ENCODE measurements at places on chromosomes 3 and 15.

DNA sequence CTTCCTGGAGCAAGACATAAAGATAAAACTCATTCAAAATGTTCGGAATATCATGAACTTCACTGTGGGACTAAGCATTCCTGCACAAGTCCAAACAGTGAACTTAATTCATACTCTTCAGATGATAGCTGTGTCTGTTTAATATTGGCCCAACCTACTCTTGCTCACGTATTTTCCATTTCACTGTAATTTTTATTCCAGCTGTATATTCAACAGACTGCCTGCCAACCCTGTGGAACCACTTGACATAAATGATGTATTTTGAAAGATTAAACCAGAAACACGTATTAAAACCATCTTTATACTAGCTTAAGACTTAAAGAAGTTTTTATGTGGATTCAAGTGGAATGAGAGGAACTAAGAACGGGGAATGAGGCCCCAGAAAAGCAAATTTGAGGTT is 172.5 kb downstream of the TMEM108 start:
- no peak for DNase-seq

DNA sequence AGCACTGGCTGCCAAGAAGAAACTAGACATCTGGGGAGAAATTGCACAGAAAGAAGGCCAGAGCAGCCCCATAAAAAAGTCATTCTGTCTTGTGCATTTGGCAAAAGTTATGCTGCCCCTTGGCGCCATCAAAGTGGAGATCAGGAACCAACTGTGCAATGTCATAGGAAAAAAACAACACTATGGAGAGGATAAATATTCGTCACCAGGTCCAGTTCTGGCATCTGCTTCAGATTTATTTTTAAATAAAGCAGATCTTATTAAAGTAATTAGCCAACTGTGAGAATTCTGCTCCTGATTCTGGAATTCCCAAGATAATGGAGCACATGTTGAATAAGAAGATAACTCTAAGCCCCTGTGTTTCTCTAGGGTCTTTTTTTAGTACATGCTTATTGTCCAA is 500.0 kb upstream of the IL12A start:
- DNase-seq: no peak

- peak; percentile 23 for DNase-seq
Observed at GRCh38 chr3:127848131-127849129, 26.1 kb upstream of the MGLL start.

GRCh38 chr3:150130404-150131100 is 159.9 kb upstream of the PFN2 start:
- no peak for DNase-seq

DNA sequence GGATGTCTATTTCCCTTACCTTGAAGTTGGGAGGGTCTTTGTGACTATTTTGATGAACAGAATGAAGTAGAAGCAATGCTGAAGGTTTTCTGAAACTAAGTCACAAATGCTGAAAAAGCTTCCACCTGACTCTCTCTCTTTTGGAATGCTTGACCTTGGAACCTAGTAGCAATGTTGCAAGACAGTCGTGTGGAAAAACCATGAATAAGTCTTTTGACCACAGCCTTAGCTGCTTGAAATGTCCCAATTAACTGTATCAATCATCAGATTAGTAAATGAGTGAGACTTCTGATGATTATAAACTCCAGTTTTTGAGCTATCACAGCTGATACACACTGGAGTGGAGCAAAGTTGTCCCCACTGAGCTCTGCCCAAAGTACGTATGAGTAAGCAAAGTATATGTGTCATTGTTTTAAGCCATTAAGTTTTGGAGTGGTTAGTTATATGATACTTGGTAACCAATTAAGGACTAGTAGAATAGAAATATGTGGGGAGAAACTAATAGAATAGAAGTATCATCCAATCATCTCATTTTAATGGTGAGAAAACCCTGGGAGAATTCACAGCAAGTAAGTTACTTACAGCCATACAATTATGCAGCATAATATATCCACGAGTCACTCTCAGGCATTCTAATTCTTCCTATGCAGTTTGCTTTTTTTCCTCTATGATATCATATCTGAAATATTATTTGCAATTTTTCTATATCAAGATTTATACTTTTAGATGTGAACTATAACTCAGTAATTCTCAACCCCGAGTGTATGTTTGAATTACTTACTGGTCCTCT is 1010.6 kb downstream of the ROBO2 start:
- no peak for DNase-seq

- no peak for DNase-seq
Observed at GRCh38 chr3:34842706-34843480, 796.4 kb upstream of the ARPP21 start.

GRCh38 chr3:124845406-124845805 is 41.8 kb downstream of the ITGB5 start:
- DNase-seq: no peak

GRCh38 chr15:70501121-70501727 is 262.1 kb downstream of the UACA start:
- no peak for DNase-seq

DNA sequence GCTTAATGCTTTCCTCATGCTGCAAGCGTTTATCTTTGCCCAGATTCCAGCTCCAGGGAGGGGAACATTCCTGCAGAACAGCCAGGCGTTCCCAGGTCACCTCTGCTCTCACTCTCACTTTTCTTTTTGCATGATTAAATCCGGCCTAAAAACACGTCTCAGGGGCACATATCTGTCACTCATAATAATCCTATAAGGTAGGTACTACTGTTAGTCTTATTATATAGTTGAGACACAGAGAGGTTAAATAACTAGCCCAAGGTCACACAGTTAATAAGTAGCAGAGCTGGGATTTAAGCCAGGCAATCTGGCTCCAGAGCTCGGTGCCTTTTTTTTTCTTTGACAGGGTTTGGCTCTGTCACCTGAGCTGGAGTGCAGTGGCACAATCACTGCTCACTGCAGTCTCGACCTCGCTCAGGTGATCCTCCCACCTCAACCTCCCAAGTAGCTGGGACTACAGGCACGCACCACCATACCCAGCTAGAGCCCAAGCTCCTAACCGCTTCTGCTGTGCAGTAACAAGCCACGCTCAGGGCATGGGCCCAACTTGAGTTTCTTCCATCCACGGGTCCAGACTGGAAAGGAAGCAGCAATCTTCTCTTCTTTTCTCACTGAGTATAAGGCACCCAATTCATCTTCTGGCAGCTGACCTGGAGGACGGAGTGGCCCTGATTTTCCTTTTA is 96.5 kb downstream of the LIPC start:
- no peak for DNase-seq

- DNase-seq: no peak
Observed at GRCh38 chr15:53530761-53531160, 228.7 kb downstream of the WDR72 start.

- no peak for DNase-seq
Observed at GRCh38 chr15:48395521-48396011, 64.3 kb downstream of the DUT start.

GRCh38 chr3:172369590-172370259 is 78.5 kb downstream of the GHSR start:
- no peak for DNase-seq

GRCh38 chr3:159872374-159873109 is 116.1 kb upstream of the IL12A start:
- no peak for DNase-seq

DNA sequence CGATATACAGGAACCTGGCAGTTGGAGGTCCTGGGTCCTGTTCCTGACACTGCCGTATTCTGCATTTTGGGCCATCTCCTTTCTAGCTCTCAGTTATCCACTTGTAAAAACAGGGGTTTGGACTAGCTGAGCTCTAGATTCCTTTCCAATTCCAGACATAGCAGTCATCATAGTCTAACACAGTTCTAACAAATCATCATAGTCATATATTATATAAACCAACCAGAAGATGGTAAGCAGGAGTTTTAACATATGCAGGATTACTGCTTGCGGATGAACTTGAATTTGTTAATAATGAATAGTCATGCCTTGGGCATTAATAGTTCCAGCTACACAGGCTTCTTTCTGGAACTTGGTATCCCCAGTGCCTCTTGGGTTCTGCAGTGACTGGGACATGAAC is 26.6 kb downstream of the MASP1 start:
- no peak for DNase-seq

DNA sequence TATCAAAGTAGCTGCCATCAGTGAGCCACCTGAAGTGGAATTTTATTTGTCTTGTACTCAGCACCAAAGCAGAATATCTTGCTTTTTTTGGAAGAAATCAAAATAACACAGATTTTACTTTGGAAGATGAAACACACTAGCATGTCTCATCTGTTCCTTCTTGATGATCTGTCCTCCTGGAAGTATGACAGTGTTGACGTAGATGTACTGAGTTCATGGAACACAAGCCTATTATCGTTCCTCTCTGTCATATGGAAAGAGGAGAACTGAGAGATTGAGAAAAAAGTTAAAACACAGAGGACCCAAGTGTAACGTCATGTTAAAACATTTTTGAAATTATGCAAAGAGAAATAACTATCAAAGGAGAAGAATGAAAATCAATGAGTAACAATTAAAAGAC is 340.2 kb downstream of the ROBO2 start:
- DNase-seq: no peak

GRCh38 chr3:116037954-116038911 is 407.1 kb downstream of the LSAMP start:
- no peak for DNase-seq

DNA sequence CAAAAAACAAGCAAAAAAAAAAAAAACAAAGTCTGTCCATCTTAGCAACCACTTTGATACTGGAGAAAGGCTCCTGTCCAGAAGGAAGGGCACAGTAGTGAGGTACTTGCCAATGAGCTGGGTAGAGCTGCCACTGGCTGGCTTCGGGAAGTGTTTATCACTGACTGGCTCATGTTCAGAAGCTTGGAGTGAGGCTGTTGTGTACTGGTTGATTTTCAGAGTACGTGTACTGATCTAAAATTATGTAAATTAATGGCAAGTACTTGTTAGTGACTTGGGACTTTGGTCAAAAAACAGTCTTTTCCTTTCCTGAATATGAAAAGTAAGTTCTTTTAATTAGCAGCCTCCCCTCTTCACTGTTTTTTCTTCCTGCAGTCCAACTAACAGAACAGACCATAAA is 979 bp upstream of the ZNF621 start:
- DNase-seq: peak; percentile 2

DNA sequence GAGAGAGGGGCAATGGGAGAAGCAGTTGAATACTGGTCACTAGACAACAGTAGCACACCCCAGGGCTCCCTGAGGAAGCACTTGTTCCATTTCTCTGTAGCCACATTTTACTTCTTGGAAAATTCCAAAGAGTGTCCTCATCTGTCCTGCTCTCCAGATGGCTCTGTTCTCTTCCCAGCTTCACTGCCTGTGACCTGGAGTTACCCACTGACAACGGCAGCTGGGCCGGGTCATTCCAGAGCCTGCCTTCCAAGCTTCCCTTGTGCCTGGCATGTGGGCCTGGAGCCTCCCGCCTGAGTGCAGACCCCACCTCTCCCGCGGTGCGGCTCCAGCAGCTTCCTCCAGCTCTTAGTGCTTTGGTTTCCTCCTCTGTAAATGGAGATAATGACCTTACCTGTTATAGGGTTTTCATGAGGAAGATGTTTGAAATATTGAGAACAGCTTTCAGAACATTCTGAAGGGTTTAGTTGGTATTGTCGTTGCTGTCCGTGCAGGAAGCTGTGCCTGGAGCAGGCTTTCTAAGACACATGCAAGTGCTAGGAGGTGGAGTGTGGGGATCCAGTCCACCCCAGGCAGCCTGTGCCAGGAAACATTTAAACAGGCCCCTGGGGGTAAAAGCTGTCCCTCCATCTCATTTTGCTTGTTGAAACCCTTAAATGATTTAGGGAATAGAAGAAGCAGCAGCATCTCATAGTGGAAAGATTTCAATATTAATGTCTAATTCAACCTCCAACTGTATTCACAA is 24.8 kb downstream of the EFCC1 start:
- no peak for DNase-seq

- no peak for DNase-seq
Observed at GRCh38 chr3:115217678-115218451, 70.8 kb upstream of the ZBTB20 start.

DNA sequence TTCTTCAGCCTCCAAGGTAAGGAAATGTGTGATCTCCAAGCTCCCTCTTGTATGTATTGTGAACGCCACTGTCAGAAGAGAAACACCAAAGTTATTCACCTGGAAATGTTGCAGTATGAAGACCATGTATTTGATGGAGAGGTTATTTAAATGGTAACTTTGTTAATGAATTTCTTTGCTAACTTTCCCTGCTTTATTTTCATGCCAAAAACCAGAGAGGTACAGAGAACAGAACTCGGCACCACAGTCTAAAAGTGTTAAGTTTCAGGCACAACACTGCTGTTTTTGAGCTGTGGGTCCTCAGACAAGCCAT is 73.1 kb upstream of the TNFSF10 start:
- no peak for DNase-seq

DNA sequence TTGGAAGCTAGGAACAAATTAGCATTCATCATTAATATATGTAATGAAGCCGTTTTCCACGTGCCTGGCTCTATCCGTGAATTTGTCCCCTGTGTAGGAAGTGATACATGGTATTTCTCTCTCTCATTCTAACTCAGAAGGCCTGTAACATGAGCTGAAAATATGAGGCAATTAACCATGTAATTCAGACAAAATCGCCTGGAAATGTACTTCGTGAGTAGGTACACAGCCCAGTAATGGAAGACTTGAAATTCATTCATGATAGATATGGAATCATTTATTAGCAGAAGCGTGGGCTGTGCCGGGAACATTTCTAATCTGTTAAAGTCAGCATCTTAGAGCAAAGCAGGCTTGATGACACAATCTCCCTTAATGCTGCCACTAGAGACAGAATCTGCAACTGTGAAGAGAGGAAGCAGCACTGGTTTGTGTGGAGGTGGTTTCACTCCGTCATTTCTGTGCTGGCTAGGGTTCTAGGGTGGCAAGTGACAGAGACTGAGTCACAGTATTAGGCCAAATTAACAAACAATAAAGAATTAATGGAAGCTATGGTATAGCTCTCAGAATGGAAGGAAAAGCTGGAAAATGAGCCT is 225.0 kb upstream of the PROK2 start:
- no peak for DNase-seq

- no peak for DNase-seq
Observed at GRCh38 chr3:9035961-9036360, 72.7 kb upstream of the RAD18 start.

GRCh38 chr3:186361246-186361761 is 730 bp downstream of the DGKG start:
- DNase-seq: no peak

DNA sequence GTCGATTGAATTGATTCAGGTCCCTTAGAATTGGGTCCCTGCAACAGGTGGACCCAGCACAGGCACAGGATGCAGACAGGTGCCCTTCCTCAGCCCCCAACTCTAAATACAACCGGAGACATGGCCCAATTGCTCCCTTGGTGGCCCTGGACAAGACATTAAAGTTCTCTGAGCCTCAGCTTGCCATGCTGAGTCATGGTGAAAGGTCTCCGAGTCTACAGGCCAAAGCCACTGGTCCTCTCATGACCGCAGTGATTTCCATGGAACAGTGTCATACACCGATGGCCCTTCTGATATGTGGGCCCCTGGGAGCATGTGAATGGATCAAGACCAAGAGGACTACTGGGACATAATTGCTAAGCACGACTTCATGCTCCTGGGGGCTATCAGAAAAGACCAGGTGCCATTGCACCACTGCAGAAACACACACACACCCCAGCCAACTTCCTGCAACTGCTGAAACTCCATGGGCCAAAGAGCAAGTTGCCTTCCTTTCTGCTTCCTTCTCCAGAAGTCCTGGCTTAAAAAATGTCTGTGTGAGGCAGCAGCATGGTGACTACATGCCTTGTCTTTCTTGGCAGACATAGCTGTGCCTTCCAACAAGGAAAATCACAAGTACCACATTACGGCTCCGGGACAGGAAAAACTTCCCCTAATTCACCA is 38.8 kb downstream of the TBC1D2B start:
- no peak for DNase-seq

GRCh38 chr15:101172501-101173071 is 79.3 kb downstream of the CHSY1 start:
- no peak for DNase-seq

- DNase-seq: no peak
Observed at GRCh38 chr3:132488151-132488550, 70.8 kb downstream of the DNAJC13 start.

Data from hippocampal formation (tissue), 2 donors.